ENCODE measurements at places on chromosomes 1 and 21.

DNA sequence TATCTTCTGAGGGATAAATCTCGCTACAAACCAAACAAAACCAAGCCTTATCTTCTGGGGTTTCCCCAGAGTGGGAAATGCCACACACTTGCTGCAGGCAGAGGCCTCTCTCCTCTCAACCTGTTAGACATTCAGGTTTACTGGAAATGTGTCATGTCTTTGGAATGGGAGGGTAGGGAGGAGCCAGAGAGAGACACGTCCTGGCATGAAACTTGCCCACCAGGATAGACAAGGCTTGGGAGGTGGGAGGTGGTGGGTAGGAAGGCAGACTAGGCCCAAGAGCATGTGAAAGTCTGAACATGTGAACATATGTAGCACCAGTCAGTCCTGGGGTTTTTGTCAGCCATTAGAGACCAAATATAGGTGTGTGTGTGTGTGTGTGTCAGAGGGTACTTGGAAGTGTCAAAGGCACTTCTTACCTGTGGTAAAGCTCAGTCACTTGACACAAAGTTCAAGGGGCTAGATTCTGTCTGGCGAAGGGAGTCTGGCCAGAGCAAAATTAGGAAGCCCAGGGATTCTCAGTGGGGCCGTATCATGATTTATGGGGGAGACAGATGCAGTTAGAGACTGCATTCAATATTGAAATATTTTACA lies 32.4 kb upstream of the PIGC start:
- no peak for DNase-seq

- no peak for DNase-seq
Observed at GRCh38 chr1:29305943-29306342, 69.6 kb downstream of the PTPRU start.

DNA sequence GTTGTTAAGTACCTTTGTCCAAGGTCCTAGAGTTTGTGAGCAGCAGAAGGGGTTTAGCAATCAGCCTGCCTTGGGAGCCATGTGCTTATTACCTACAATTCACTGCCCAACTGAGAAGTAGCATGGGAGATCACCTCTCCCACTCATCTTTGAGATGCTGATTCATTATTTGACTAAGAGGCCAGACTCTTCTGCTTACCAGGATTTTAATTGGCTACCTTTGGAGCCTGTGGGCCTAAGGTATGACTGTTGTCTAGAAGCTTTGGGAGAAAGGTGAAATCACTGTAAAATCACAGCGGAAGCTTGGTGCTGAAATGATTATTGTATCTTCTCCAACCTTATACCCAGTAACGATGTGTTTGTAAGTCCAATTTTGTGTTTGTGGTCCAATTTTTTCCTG lies 213.4 kb downstream of the ST6GALNAC3 start:
- no peak for DNase-seq

GRCh38 chr1:2331200-2331544 lies 60.2 kb downstream of the MORN1 start:
- no peak for DNase-seq

- no peak for DNase-seq
Observed at GRCh38 chr1:21822349-21822748, 10.3 kb downstream of the LDLRAD2 start.

DNA sequence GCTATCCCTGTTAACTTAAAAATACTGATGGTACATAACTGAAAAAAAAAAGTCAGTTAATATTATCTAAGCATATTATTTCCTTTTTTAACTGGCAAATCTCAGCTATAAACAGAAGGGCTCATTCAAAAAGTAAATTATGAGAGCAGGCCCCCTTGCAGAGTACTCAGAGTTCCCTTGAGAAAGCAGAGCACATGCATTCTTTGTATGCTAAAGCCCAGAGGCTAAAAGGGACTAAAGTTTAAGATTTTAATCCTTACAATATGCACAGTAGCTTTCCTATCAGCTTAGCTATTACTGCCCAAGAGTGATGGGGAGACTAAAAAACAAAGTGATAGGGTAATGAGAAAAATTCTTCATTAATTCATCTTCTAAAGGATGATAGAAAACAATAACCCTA lies 18.5 kb downstream of the SLC16A1 start:
- DNase-seq: no peak

DNA sequence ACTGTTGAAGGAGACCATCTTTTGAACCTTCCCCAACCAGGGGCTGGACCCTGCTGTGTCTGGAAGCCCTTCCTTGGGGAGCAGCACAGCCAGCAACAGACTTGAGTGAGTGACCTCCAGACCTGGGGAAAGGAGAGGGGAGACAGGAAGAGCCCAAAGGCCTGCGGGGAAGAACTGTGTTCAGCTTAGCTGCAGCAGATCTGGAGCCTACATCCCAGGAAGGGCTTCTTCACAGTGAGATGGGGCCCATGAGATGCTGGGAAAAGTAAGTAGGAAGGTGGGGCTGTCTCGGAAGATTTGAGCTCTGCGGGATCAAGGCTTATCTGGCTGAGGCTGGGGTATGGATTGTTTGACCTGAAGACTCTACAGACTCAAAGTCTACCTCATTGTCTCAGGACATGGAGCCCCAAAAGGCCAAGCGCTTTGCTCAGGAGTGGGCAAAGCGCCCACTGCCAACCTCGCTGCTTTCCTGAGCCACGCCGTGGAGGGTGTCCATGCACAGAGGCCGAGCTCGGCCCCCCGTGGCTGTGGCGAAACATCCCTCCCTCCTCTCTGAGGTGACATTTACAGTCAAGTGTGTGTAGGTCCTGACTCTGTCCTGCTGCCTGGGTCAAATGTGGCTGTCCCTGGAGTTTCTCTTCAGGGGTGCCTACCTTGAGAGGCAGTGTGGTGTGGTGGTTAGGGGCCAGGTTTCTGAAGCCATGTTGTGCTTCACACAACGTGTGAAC lies 24.5 kb downstream of the SPOCD1 start:
- no peak for DNase-seq

DNA sequence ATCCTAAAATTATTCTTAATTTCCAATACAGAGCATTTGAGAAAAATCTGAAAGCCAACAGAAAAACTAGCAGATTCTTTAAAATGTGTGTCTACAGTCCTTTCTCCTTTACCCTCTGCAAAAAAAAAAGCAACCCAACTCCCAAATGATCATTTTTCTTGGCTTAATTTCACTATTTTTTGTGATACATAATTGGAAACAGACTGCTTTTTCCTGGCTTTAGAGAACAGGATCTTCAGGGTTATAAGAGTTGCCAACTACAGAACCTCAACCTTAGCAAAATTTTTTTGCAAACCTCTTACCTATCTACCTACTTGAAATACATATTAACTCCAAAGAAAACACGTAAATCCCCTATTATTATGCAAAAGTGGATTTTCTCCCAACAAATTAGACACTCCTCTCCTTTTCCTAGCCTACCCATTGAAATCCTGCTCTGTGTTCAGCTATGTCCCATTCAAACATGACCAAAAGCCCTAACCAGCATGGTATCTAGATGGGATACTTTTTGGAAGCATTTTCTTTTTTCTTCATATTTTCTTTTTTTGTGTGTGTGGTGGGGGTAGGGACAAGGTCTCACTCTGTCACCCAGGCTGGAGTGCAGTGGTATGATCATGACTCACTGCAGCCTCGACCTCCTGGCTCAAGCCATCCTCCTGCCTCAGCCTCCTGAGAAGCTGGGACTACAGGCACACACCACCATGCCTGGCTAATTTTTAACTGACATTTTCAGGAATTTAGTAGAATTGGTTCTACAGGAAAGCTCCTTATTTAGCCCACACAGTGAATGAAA lies 9.0 kb downstream of the TGFBR3 start:
- DNase-seq: no peak

- no peak for DNase-seq
Observed at GRCh38 chr21:25688275-25689155, 46.2 kb downstream of the ATP5PF start.

- DNase-seq: no peak
Observed at GRCh38 chr1:231827337-231828105, 200.9 kb downstream of the DISC1 start.

GRCh38 chr1:71651214-71651613 lies 570.4 kb upstream of the ZRANB2 start:
- no peak for DNase-seq

GRCh38 chr1:229657993-229658755 lies 32.1 kb downstream of the URB2 start:
- DNase-seq: no peak

DNA sequence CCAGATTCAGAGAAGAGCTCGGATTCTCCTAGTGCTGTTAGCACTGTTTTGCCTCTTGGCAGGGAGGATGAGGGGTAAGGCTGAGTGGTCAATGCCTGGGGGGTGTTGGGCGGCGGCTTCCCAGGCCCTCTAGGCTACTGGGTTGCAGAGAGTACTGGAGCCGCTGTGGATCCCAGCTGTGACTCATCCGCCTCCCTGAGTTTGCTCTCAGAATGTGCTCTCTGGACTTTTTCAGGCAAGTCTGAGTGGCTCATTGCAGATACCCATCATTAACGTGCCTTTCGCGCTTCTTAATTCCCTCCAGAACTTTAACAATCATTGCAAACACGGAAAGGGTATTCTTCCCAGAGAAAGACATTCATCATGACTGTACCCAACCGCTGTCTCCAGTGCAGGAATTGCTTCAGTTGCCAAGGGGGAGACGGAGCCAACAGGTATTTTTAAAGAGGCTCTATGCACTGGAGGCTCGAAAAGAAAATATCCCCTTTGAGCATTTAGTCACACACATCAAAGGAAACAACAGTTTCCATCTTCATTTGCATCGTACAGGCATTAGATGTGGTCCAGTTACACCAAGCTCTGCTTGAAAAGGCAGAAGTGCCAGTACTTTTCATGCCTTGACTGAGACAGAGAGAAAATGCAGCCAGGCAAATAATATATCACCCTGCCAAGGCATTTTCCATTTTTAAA lies 14.4 kb upstream of the CAMTA1 start:
- no peak for DNase-seq

- no peak for DNase-seq
Observed at GRCh38 chr1:8182034-8182761, 135.7 kb upstream of the SLC45A1 start.

- DNase-seq: no peak
Observed at GRCh38 chr1:66633159-66633558, 99.2 kb downstream of the SGIP1 start.

DNA sequence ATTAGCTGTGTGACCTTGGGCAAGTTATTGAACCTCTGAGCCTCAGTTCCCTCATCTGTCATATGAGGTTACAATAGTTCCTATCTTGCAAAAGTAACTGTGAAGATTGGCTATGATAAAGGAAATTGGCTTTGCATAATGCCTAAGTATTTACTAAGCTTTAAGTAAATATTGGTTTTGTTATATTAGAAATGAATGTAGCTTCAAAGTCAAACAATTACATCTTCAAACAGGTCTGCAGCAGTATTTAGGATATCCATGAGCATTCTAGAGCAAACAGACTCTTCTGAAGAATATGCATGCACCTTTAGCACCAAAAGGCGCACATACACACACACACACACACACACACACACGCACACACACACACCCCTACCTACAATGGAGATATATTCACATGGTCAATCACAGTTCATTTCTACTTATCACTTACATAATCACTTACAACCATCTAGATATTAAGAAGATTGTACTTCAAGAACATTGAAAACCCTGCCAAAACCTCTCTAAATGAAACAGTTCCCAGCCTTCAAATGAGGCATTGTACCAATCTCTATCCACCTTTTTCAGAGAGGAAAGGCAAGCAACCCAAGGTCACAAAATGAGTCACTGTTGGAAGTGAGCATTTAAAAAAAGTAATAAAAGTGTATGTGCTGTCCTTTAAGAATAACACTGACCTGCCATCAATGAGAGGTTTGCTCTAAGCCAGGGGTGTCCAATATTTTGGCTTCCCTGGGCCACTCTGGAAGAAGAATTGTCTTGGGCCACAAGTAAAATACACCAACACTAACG lies 13.4 kb upstream of the FAM43B start:
- DNase-seq: no peak

GRCh38 chr21:33035147-33035546 lies 9.4 kb downstream of the OLIG2 start:
- no peak for DNase-seq

DNA sequence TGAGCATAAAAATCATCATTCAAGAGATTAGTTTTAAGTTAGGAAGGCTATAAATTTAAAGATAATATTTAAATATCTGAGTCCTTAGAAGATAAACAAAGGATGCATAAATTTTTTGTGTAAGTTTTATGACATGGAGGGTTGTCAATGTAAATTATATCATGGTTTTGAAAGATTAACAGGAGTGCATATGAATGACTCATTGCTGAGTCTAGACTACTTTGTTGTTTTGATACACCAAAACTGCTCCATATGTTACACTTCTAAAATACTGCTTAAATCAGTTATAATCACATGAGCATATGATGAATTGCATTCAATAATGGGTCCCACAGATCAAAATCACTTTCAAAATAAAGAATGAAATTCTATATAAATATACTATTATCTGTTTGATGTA lies 312.5 kb downstream of the KCNT2 start:
- DNase-seq: no peak

DNA sequence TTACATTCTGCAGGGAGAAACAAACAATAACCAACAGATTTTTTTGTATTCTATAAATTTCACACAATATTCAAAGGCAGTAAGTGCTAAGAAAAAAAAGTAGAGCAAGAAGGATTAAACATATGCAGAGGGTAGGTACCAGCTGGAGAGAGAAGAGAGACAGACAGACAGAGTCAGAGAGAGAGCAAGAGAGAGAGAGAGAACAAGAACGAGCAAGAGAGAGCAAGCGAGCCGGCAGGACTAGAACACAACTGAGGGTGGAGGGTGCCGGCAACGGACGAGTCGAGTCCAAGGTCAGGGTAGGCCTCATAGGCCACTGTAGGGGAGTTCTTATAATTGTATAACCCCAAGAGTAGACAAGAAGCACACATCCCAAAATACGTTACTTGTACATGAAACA lies 97.1 kb downstream of the RERE start:
- no peak for DNase-seq

DNA sequence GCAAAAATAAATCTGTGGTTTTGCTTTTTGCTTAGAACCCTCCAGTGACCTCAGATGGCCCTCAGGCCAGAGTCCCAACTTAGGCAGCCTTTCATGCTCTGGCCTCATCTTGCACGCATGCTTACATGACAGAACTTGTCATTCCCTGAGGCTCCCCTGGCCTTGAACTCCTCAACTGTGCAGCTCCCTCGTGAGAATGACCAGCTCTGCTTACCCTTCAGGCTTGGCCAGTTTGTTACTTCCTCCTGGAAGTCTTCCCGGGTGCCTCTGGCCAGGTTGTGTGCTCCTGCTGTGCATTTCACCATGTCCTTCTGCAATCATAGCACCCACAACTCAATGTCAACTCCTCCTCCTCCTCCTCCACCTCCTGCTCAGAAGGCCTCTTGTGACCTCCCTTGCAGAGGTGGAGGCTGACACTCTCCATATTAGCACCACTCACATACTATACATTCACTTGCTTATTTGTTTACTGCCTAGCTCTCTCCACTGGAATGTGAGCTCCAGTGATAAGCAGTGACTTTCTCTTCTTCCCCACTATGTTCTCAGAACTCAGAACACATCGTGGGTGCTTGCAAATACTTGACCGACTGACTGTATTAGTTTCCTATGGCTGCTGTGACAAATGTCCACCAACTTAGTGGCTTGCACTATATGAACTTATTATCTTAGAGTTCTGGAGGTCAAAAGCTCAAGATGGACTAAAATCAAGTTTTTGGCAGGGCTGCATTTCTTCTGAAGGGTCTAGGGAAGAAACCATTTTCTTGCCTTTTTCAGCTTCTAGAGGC lies 41.9 kb downstream of the RCSD1 start:
- no peak for DNase-seq
